Skin of body (tissue), 3 donors: ENCODE measurements at places on chromosomes 3 and 15. TPM values are rescaled to one million over a fixed set of nuclear protein-coding genes. Genes with fewer than 3 reads are reported as not detected.

Gene TRIM59
- 17.1 TPM for total RNA-seq

GRCh38 chr15:29194866-29195265, 74.8 kb downstream of the NSMCE3 start:
- no peak for DNase-seq

DNA sequence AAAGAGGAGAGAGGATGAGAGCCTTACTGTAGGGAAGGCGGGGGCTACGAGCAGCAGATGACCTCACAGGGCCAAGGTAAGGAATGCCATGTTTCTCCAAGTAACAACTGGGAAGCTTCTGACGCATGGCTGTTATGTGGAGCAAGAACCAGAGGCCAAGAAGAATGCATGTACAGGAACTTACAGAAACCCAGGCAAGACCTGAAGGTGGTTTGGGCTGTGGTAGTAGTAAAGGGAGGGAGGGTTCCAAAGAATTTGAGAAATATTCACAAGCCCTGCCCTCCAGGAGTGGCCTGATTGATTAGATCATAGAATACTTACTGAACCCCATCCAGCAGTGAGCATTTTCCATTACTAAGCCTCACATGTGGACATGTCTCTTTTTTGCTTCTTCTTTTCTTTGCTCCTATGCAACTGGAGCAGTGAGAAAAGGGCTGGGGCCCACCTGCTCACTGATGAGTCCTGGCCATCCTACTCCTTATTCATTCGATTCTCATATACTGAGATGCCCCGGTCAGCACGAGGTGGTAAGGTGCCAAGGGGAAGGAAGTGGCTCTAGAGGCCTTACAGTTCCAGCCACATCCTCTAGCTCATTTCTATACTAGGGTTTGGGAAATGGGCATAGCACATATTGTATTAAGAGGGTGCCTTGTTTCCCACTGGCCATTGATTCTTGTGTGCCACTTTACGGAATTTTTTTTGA, 8.3 kb upstream of the SLC12A8 start:
- no peak for DNase-seq

- DNase-seq: no peak
Observed at GRCh38 chr3:160820022-160820421, 64.0 kb downstream of the PPM1L start.

GRCh38 chr3:64104691-64105111, 81.4 kb upstream of the PSMD6 start:
- DNase-seq: no peak

DNA sequence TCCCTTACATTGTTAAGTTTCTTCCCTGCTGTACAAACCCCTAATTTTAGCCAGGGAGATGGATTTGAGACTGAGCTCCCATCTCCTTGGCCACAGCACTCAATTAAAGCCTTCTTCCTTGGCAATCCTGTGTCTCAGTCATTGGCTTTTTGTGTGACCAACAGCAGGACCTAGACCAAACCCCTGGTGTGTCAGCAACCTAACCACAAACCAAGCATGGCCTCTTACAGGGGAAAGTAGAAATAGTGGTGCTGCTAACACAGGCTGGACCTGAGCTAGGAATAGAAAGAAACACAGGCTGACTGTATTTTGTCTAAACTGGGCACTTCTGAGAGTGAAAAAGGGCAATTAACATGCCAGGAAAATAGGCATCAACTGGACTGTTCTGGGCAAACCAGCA, 37.9 kb downstream of the PPCDC start:
- no peak for DNase-seq
